ENCODE measurements at places on chromosomes 6 and 20. TPM values are rescaled to one million over a fixed set of nuclear protein-coding genes. Genes with fewer than 3 reads are reported as not detected.

GRCh38 chr20:62067547-62068260 lies 2.0 kb upstream of the TAF4 start:
- no peak for DNase-seq

DNA sequence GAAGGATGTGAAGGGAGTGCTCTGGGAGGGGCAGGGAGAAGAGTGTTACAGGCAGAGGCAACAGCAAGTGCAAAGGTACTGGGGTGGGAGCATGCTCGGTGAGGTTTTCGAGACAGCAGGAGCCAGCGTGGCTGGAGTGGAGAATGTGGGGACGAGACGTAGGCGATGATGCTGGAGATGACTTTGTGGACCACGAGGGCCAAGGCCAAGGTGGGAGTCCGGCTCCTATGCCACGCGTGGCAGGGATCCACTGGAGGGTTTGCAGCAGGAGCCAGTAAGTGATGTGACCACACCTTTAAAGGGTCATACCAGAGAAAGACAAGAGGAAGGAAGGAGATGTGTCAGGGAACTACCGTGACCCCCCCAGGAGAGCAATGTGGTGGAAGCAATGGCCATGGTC lies 7.3 kb downstream of the PTGIS start:
- no peak for DNase-seq

- peak; percentile 7 for DNase-seq
Observed at GRCh38 chr6:159217595-159218275, 48.5 kb downstream of the FNDC1 start.

The OTOR gene
- not detected for total RNA-seq

DNA sequence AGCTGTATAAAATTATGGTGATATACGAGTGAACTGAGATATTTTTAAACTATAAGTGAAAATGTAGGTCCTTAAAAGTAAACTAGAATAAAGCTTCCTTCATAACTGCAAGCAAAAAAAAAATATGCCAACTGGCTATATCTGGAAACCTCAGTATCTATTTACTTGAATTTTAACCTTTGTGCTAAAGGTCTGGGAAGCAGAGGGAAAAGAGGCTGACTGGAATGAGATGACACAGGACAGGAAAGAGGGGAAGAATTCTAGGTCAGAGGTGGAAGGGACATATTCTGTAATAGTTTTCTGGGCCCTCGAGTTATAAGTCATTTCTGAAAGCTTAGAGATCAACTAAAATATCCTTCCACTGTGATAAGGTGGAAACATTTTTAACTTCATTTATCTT lies 46.8 kb downstream of the AIG1 start:
- DNase-seq: no peak

GRCh38 chr6:136901212-136901784 lies 20.8 kb upstream of the SLC35D3 start:
- no peak for DNase-seq

The ARHGAP40 gene
- not detected for total RNA-seq

DNA sequence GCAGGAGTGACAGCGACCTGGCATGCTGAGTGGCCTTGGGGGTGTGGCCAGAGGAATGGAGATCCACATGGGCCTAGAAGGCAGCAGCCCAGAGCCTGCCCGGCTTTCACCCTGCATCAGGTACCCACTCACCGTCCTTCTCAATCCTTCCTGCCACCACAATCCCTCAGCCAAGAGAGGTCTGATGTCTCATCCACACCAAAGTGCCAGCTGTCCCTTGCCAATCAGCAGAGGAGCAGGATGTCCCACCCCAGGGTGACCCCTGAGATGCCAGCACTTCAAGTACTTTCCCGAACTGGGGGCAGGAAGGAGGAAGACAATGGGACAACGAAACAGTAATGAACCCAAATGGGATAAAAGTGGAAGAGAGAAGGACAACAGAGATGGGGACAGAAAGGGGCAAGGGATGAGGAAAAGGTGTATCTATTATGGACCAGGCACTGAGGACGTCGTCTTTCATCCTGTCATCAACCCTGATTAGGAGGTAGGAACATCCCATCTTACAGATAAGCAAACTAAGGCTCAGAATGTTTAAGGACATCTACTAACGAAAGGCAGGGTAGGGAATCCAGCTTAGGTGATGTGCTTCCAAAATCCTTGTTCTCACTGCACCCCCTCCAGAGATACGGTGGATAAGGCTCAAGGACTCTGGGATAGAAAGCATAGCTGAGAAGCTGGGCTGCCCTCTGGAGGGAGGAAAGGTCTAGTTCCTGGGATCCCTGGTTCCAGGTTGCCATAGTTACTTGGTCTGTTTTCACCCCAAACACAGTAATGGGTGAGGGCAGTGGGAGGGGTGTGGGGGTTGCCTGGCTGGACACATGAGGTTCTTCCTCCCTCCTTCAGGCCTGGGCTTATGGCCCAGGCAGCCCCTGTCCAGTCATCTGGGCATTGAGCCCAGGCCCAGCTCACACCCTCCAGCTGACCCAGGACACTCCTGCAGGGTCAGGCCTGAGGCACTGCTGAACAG lies 4.5 kb upstream of the TNXB start:
- no peak for DNase-seq

The SMOC2 gene
- not detected for total RNA-seq

Measured in activated T-cell treated with anti-CD3 and anti-CD28 coated beads, Interleukin-2, amount 50 U/mL, for 72 hours (primary cell).